ENCODE measurements at places on chromosomes 7 and 10.

DNA sequence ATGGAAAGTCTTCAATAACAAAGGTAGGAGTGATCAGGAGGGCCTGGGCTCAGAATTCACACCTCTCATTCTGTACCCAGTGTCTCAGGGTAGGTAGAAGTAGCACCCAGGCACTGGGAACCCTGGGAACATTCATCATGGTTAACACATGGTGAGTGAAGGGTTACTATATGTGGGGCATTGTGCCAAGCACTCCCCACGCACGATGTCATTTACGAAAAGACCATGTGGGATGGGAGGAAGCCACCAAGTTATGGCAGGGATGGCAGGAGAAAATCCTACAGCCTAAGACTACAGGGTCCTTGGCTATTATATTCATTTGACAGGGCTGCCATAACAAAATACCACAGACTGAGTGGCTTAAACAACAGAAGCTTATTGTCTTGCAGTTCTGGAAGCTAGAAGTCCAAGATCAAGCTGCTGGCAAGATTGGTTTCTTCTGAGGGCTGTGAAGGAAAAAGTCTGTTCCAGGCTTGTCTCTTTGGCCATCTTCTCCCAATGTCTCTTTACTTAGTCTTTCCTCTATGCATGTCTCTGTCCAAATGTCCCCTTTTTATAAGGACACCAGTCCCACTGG, 27.7 kb upstream of the DDIT4 start:
- no peak for DNase-seq

GRCh38 chr7:27149842-27150567, 2.4 kb downstream of the HOXA3 start:
- no peak for DNase-seq

GRCh38 chr7:151080522-151081169, at the start of gene FASTK:
Gene FASTK, minus strand, starts transcription at chr7:151080809. Its CDS starts 43 bp downstream, at chr7:151080766.
- DNase-seq: peak; percentile 84

GRCh38 chr7:101814991-101815825, 2.2 kb upstream of the CUX1 start:
- no peak for DNase-seq

DNA sequence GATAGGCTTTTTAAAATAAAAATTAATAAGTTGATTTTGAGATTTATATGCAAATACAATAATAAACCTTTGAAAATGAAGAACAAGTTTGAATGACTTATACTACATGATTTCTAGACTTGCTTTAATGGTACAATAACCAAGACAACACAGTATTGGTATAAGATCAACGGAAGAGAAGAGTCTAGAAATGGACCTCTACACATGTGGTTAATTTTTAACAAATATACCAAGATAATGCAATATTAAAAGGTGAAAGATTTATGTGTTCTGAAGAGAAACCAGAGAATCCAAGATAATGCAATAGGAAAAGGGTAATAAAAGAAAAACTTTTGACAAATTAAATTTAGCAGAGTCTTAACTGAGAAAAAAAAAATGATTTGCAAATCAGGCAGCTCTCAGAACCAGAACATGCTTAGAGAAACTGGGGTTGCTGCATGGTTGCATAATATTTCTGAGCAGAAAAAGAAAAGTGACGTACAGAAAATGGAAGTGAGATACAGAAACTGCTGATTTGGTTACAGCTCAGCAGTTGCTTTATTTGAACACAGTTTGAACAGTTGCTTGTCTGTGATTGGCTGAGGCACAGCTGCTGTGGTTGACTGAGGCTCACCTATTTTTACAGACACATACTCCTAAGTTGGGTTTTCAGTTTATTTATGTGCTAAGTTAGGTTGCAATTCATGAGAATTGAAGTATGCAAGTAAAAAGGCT, 365.9 kb downstream of the CRPPA start:
- DNase-seq: no peak

- no peak for DNase-seq
Observed at GRCh38 chr7:33922820-33923219, 17.5 kb downstream of the BMPER start.

DNA sequence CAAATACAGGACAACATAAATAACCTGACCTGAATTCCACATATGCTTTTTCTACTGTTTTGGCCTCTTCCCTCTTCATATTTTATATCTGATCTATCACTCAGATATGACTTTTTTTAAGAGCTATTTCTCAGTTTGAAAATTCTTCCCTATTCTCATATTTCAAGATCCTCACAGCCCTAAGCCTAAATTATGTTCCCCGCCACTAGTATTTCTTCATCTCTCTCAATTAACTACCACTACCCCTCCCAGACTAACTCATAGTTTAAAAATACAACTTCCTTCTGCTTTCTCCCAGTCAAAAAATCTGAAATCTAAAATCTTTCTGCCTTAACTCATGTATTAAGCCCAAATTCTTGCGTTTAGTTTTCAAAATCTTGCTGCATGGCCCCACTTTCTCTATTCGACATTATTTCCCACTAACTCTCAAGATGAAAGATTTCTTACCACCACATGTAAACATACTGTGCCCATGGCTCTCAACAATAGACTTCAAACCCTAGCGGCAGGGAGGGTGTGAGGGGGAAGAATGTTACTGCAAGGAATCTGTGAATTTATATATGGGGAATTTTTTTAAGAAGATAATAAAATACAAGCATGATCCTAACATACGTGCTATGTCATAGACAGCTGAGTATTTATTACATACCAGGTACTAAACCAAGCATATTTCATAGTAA, 64.6 kb downstream of the TFEC start:
- DNase-seq: no peak

GRCh38 chr7:108440613-108441012, 15.6 kb downstream of the NRCAM start:
- DNase-seq: no peak

DNA sequence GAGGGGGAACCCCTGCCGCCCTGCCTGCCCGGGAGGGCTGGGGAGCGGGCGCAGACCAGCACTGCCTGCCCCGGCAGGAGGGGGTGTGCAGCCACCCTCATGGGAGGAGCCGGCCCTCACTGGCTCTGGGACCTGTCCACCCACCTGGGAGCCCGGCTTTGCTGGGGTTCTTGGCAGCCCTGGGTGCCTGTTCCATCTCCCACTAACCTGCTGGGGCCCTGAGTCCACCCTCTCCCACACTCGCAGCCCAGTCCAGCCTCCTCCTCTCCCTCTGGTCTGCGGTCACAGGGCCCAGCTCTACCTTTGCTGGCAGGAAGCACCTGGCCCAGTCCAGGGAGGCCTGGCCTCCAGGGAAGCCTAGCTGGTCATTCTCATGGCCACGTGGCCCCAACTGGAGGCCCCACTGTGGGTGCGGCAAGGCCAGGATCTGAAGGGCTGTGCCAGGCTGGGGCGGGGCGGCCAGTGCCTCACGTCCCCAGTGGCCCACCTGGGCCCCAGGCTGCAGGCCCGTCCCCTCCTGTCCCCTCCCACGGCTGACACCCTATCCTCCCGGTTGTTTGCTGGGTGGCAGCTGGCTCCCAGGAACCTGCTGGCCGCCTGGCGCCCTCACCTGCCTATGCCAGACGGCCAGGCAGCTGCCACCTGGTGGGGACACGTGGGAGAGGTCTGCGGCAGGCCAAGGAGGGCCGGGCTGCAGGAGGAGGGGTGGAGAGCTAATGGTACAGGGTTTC, at the start of gene TMEM184A:
TSS of gene TMEM184A (minus strand) at position 393 of the 731 bp plus-strand sequence. CDS start 721 bp downstream, outside the sequence.
- DNase-seq: no peak

DNA sequence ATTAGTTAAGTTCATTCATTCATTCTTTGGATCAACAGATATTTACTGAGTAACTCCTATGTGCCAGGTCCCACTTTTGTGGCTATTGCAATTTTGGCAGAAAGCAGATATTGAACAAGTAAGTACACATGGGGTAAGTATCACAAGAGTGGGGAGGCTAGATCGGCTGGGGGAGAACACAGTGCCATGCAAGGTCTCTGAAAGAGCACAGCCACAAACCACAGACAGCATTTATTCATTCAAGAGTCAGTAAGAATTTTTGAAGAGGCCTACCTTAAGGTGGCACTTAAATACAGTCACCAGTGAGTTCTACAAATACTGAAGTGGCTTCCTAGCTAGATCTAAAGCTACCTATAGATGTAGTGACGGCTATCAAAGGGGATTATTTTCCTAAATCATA, 304.2 kb downstream of the RNLS start:
- DNase-seq: no peak

- no peak for DNase-seq
Observed at GRCh38 chr10:126702181-126702580, 31.7 kb upstream of the C10orf90 start.
